ENCODE measurements at places on chromosomes 11 and 22.

DNA sequence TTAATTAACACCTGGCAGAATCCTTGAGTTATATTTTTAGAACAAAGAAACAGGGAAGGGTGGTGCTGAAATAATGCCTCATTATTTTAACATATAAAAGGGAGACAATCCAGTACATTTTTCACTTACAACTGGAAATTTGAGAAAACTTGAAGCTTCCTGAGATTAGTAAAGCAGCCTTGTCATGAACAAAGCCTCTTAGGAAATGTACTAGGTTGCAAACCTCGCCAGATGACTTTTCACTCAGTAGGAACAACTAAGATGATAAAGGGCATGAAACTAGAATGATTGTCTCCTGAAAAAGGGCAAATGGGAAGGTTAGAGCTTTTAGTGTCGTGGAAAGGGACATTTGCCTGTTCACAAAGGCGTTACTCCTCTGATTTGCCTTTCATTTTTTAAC lies 289.6 kb downstream of the ETS1 start:
- no peak for DNase-seq

- DNase-seq, result no peak
Observed at GRCh38 chr22:44438481-44439131, 59.4 kb downstream of the RTL6 start.

GRCh38 chr22:36366291-36366708 lies 21.5 kb downstream of the MYH9 start:
- no peak for DNase-seq

GRCh38 chr11:24421766-24422165 lies 75.1 kb upstream of the LUZP2 start:
- no peak for DNase-seq

DNA sequence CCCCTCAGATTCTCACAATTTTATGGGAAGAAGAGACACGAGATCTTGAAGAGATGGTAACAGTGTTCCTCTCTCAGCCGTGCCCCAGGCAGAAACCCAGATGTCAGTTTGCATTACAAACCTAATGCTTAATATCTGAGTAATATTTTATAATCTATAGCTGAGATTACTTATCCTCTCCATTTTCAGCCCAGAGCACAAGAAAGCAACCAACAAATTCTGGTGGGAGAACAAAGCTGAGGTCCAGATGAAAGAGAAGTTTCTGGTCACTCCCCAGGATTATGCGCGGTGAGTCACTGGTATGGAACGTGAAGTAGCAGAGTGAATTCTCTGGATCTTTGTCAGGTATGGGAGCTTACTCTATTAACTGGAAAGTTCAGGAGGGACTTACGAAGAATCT lies 884 bp downstream of the CENATAC start:
- no peak for DNase-seq

- no peak for DNase-seq
Observed at GRCh38 chr22:46081831-46082210, 68.5 kb upstream of the PPARA start.

DNA sequence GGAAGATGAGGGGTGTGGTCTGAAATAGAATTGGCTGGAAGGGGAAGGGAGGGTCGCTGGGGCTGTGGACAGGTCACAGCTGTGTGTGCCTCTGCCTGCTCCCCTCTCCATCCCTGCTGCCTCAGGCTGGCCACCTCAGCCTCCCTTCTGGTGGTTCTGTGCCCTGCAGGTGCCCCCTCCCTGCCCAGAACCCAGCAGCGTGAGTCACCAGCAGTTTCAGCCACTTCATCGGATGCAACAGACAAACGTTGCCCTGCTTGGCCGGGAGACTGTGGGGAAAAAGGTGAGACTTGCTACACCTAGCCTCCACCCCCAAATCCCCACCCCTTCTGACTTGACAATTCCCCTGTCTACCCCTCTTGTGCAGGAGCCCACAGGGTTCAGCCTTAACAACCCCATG lies 21.8 kb upstream of the LRRC10B start:
- no peak for DNase-seq

DNA sequence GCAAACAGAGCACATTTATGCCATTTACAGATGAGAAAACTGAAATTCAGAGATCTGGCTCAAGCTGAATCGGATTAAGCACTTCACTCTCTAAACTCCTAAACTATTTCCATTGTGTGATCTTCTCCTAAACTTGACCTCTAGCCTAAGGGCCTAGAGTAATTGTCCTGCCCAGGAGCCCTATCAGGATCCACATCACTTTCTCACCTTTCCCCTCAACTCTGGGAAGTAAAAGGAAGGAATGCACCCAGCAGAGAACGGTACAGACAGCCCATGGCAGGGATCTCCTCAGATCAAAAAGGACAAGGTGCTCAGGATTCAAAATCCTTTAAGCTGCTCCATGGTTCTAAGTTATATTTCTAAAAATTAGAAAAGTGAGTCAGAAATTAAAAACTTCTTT lies 102.7 kb downstream of the ABTB2 start:
- no peak for DNase-seq

GRCh38 chr11:120261931-120262330 lies 22.0 kb downstream of the POU2F3 start:
- DNase-seq, result no peak

GRCh38 chr22:40204321-40205116 lies 26.8 kb downstream of the TNRC6B start:
- DNase-seq, result no peak

DNA sequence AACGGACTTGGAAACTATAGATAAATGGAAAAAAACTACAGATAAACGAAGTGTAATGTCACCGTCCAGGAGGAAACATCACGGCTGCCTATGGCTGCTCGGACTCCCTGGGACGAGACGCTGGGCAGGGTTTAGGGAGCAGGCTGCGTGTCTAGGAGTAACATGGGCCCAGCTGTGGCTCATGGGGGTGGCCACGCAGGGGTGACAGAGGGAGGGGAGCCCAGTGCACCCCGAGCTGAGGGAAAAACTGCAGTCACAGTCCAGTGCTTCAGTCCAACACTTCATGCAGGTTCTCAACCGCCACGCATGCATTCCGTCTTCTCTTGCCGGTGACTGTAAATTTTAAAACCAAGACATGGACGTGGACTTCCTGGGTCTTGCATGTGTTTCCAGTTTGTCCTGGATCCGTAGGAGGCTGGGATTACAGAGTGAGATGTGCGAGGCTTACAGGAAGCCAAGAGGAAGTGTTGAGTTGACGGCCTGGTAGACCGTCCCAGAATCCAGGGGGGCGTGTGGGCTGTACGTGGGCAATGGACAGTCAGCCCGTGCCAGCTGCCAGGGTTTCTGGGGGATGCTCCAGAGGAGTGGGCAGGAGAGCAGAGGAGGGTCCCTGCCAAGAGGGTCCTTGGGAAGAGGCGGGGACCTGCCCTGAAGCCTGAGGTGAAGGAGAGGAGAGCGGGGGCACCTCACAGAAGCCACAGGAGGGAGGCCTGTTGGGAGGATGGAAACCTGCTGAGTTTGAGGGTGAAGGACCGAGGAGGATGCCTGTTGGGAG lies 691.4 kb downstream of the BRD1 start:
- DNase-seq, result no peak

DNA sequence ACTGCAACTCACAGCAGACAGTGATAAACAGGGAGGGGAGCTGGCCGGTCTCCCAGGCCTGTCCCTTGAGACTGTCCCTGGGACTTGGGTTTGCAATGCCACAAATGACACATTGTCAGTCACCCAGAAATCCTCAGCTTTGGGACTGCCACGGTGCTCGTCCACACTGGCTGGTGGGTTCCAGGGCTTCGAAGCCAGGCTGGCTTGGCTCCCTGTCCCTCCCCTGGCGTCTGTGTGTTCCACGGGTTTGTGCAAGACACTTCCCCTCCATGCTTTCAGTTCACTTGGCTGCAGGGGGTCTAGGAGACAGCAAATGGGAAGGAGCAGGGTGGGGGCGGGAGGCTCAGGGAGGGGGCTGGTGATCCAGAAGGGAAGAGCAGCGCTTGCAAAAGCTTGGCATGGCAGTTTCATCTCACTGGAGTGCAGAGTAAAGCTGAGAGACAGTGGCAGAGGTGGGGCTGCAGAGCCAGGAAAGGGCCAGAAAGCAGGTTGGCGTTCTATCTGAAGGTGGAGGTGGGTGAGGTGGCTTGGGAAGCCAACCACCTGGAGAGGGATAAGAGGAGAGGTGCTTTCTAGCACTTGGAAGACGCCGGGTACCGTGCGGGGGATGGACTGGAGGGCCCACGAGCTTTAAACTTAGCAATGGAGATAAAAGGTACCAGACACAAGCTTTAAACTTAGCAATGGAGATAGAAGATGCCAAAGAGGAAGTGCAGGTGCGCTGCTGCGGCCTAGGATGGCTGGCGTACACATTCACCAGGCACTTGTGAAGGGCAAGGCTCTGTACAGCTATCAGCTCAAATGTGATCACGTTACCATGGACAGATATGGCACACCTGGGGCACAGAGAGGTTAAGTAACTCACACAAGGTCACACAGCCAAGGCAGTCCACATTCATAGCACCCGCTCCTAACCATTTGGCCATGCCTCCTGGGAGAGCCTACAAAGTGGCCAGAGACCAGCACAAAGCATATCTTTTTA lies 86.4 kb upstream of the SHISAL1 start:
- no peak for DNase-seq

GRCh38 chr11:20459865-20460264 lies 72.3 kb downstream of the PRMT3 start:
- DNase-seq, result no peak

DNA sequence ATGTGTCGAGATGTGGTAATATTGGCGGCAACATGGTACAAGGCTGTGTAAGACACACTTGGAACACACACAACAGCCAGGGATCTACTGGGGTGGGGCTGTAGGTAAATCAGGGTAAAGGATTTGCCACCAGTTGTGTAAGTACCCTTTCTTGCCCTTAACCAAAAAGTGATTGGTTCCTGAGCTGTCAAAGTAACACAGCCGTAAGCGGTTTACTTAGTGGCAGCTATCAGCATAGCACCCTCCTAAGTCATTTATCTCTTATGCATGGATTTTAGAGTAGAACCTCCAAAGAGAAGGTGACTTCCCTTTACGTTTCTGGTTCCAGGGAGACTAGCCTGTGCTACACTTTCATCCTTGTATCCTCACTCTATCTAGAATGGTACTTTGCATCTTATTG lies 57.2 kb downstream of the SPECC1L start:
- no peak for DNase-seq

GRCh38 chr11:26947904-26948639 lies 45.8 kb upstream of the FIBIN start:
- no peak for DNase-seq

- DNase-seq, result no peak
Observed at GRCh38 chr11:134599299-134599771, 187.3 kb upstream of the B3GAT1 start.

DNA sequence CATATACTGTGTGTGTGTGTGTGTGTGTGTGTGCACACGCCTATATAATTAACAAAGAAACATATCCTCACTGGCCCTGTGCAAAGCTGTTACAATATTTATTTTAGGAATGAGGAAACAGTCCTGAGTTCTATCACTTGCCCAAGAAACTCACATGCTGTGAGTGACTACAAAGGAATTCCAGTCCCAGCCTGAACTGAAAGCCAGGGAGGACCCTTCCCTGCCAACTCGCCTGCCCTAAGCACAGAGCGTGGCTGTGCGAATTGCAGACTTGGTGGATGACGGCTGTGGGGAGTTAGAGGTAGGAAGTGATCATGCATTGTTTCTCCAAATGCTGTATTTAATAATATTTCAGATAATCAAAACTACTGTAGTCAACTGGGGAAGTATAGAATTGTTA lies 26.4 kb upstream of the CD5 start:
- DNase-seq, result no peak

GRCh38 chr11:76649851-76650372 lies 20.6 kb downstream of the LRRC32 start:
- DNase-seq, result no peak

GRCh38 chr11:131867457-131868257 lies 497.2 kb downstream of the NTM start:
- no peak for DNase-seq

GRCh38 chr11:96200243-96200642 lies 142.8 kb downstream of the MAML2 start:
- no peak for DNase-seq

DNA sequence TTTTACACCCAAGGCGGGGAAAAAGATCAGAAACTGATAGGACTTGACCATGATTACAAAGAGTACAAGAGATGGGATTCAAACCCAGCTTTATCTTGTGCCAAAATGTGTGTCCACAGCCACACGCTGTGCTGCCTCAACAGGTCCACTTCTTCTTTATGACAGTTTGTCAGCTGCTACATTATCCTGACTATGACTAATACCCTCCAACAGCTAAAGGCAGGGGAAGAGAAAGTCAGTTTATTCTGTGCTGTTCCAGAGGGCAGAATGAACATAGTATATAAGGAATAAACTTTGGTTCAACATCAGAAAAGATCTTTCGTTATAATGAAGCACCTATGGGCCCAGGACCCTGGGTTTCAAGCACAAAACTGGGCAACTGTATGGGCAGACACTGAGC lies 668.2 kb upstream of the TENM4 start:
- no peak for DNase-seq

- no peak for DNase-seq
Observed at GRCh38 chr22:24240381-24240780, 4.5 kb downstream of the GGT5 start.

DNA sequence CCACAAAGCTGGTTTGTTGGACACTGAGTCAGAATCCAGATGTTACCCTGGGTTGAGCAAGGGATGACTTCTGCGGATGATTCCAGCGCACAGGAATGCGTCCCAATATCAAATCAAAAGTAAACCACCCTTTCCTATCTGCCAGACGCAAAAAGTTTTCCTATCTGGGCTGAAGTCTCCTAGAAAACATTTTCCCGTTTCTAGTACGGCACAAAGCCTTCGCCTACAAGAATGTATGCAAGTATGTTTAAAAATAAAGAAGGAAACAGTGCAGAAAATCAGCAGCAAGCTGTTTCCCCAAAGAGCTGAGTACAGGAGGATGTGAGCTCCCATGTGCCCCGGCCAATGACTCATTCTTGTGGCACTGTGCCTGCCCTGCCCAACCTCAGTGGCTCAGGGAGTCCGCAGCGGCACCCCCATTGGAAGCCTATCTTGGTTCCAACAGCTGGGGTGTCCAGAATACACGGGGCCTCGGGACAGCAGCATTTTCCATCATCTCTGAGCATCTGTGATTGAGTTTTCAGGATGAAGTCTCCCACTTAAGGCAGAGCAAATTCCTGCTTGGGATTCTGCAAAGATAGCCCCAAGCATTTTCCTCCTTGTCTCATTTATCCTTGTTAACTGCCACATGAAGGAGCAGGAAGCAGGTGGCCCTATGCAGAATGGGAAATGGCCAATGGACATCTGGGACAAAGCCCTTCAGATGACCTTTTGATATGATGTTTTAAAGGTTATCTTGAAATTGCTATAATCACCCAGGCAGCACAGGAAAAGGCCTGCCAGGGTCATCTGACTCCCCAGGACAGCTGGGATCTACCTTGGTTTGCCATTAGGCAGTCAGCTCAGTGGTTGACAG lies 17.5 kb downstream of the KCNJ5 start:
- no peak for DNase-seq

DNA sequence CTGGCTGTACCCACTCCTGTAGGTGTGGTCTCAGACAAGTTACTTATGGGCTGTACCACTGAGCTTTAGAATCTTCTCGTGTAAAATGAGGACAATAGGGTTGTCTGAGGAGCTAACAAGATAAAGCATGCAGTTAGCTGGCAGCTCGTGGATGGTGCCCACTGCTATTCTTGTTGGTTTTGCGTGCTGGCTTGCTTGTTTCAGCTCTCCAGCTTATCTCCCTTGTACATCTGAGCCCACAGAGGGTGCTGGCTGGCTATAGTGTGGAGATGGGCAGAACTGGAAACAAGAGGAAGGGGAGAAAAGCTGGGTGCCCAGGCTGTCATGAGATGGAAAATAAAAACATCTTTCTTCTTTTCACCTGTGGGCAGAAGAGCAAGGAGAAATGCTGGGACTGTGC lies 46.5 kb upstream of the GALNT18 start:
- no peak for DNase-seq

- DNase-seq, result no peak
Observed at GRCh38 chr11:93849751-93850593, 446 bp downstream of the VSTM5 start.

- no peak for DNase-seq
Observed at GRCh38 chr22:24089951-24090350, 78.8 kb downstream of the CABIN1 start.

Measured in effector memory CD8-positive, alpha-beta T cell (primary cell).